CD4-positive, alpha-beta memory T cell (primary cell): ENCODE measurements at places on chromosomes 1 and 21. TPM values are rescaled to one million over a fixed set of nuclear protein-coding genes. Genes with fewer than 3 reads are reported as not detected.

- no peaks in the 10 kb centered on the region for H3K36me3 ChIP-seq
- DNase-seq, result no peak
- no peak overlapping the region for H3K4me3 ChIP-seq
- H3K27ac ChIP-seq, result no peak overlapping the region
- H3K4me1 ChIP-seq, result no peaks in the 10 kb centered on the region
Observed at GRCh38 chr1:44862829-44863401, 19.9 kb upstream of the PTCH2 start.

GRCh38 chr1:9004700-9005394, 21.4 kb downstream of the SLC2A7 start:
- no peak overlapping the region for H3K4me3 ChIP-seq
- no peaks in the 10 kb centered on the region for H3K27me3 ChIP-seq
- H3K36me3 ChIP-seq, result no peaks in the 10 kb centered on the region
- DNase-seq, result peak; percentile 74

- DNase-seq, result no peak
- no peak overlapping the region for H3K4me3 ChIP-seq
- H3K27me3 ChIP-seq, result no peaks in the 10 kb centered on the region
- H3K4me1 ChIP-seq, result no peaks in the 10 kb centered on the region
- no peaks in the 10 kb centered on the region for H3K36me3 ChIP-seq
Observed at GRCh38 chr1:84278905-84279304, 22.6 kb upstream of the SAMD13 start.

- no peaks in the 10 kb centered on the region for H3K27me3 ChIP-seq
- H3K27ac ChIP-seq, result no peak overlapping the region
- H3K4me3 ChIP-seq, result no peak overlapping the region
- no peak for DNase-seq
Observed at GRCh38 chr21:23960769-23961168, 1646.5 kb downstream of the MRPL39 start.

DNA sequence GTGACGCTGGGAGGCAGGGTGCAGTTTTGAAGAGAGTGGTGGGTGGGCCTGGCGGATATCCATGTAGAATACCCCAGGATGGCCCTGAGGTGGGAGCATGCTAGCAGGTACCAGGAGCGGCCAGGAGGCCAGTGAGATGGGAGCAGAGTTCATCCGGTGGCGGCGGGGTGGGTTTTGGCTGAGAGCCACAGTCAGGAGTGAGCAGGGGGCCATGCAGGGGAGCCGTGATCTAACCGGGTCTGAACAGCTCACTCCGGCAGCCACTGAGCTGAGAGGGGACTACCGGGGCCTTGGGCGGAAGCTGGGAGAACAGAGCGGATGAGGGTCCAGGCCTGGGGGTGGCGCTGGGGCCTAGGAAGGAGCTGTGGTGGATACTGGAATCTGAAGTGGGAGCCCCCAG, 47.6 kb upstream of the LRP8 start:
- H3K4me3 ChIP-seq, result no peak overlapping the region
- no peaks in the 10 kb centered on the region for H3K27me3 ChIP-seq
- no peaks in the 10 kb centered on the region for H3K36me3 ChIP-seq
- H3K27ac ChIP-seq, result no peak overlapping the region
- no peaks in the 10 kb centered on the region for H3K4me1 ChIP-seq

GRCh38 chr1:89453123-89453972, 71.3 kb upstream of the LRRC8B start:
- H3K27ac ChIP-seq, result no peak overlapping the region
- H3K4me3 ChIP-seq, result no peak overlapping the region
- no peaks in the 10 kb centered on the region for H3K36me3 ChIP-seq
- H3K27me3 ChIP-seq, result no peaks in the 10 kb centered on the region
- DNase-seq, result no peak
- H3K4me1 ChIP-seq, result peaks cover 11% of the 10 kb centered on the region

Gene PTPRC
- 987 TPM for total RNA-seq

DNA sequence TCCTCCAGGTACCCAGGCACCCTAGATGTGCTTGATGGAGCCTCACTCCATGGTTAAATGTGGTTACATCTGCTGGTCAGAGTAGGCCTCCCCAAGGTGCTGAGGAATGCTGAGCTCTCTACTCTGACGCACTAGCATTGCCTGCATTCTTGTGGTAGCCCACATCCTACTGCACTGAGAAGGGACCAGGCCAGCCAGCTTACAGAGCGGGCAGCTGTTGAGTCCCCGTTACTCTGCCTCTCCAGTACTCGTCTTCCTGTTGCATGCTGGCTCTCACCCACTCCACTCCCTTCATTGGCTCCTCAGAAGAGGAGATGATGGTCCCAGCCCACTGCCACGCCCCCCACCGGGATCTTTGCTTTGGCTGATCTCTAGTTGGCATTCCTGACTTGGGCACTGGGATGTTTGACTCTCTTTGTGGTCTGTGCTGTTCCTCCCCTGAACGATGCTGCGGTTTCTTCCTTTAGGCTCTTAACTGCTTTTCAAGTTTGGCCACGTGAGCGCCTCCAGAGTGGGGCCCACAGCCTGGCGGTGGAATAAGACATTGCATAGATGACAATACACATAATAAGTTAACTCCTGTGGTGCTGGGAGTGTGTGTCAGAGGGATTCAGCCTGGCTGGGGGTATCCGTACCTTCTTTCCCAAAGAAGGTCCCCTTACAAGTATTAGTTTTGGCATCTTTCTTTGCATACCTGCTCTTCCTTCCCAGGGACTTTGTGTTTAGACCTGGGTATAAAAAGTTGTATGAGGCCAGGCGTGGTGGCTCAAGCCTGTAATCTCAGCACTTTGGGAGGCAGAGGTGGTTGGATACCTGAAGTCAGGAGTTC, 18.6 kb downstream of the AZIN2 start:
- peak overlapping the region; percentile 41 for H3K27ac ChIP-seq
- H3K4me1 ChIP-seq, result peaks cover 56% of the 10 kb centered on the region
- no peaks in the 10 kb centered on the region for H3K27me3 ChIP-seq

- DNase-seq, result peak; percentile 58
- peak overlapping the region; percentile 37 for H3K27ac ChIP-seq
- H3K4me3 ChIP-seq, result peak overlapping the region; percentile 48
- no peaks in the 10 kb centered on the region for H3K36me3 ChIP-seq
Observed at GRCh38 chr1:107963601-107964335, 1.2 kb downstream of the VAV3 start.

Gene RAB3B
- total RNA-seq, result 0.06 TPM

Gene RAP1GAP
- 0.23 TPM for total RNA-seq

GRCh38 chr1:100795646-100795985, 76.1 kb downstream of the VCAM1 start:
- no peaks in the 10 kb centered on the region for H3K27me3 ChIP-seq
- no peak overlapping the region for H3K27ac ChIP-seq
- no peaks in the 10 kb centered on the region for H3K4me1 ChIP-seq
- no peaks in the 10 kb centered on the region for H3K36me3 ChIP-seq

DNA sequence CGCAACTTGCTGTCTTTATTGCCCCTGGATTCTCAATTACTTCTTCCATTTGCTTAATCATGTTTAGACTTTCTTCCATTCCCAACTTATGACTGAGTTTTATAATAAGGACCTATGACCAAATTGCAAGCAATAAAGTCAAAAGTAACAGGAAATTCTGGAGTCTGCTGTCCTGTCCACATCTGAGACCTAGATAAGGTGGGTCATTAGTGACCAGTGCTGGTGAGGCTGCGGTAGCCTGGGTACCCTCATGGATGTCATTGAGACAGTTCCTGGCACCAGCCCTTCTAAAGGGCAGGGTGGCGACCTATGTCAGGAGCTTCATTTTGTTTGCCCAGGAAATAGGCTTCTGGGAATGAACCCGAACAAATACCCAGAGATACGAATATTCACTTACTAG, 30.6 kb upstream of the SSBP3 start:
- DNase-seq, result no peak
- H3K4me3 ChIP-seq, result no peak overlapping the region
- no peaks in the 10 kb centered on the region for H3K36me3 ChIP-seq
- no peak overlapping the region for H3K27ac ChIP-seq

Gene MX2
- 98.7 TPM for total RNA-seq

- H3K27me3 ChIP-seq, result no peaks in the 10 kb centered on the region
- no peak overlapping the region for H3K4me3 ChIP-seq
- no peak overlapping the region for H3K27ac ChIP-seq
- no peak for DNase-seq
Observed at GRCh38 chr1:115134231-115134630, 44.9 kb upstream of the TSPAN2 start.

Gene C1orf115
- 2.0 TPM for total RNA-seq

GRCh38 chr21:44938772-44939531, 877 bp upstream of the SLX9 start:
- H3K36me3 ChIP-seq, result peaks cover 8% of the 10 kb centered on the region
- H3K4me1 ChIP-seq, result peaks cover 38% of the 10 kb centered on the region
- H3K27ac ChIP-seq, result peak overlapping the region; percentile 46
- no peak for DNase-seq
- H3K4me3 ChIP-seq, result peak overlapping the region; percentile 57
